ENCODE measurements at places on chromosomes 3 and 15. TPM values are rescaled to one million over a fixed set of nuclear protein-coding genes. Genes with fewer than 3 reads are reported as not detected.

GRCh38 chr3:166456286-166456685 lies 619.1 kb upstream of the BCHE start:
- DNase-seq, result no peak

GRCh38 chr15:70560617-70561328 lies 202.6 kb downstream of the UACA start:
- DNase-seq, result no peak

Gene CNBP
- total RNA-seq, result 458 TPM

DNA sequence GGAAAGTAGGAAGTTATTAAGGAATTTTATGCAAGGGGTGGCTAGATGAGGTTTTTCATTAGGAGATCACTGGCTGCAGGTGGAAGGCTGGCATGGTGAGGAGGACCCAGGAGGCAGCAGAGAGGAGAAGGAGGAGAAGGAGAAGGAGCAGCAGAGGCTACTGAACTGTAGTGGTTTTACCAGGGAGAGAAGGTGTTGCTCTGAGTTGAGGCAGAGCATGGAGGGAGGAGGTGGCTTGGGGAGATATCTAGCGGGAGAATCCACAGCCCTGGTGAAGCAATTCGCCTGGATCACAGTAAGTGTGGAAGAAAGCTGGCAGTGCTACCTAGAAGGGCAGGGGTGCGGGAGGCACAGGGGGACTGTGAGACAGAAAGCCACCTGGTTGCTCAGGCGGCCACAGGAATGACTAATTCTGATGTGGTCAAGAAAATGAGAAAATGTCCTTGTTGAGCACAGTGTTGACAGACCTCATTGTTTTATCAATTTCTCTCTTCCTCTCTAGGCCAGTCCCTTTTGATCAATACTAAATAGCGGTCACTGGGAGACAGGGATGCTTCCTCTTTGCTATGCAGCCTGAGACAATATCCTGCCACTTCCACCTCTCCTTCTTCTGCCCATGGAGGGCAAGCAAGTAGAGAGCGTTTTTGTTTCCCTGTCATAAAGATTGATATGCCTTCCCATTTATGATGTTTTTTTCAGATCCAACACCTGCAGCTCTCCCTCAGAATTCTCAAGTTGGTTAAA lies 94.6 kb downstream of the EEFSEC start:
- DNase-seq, result no peak

DNA sequence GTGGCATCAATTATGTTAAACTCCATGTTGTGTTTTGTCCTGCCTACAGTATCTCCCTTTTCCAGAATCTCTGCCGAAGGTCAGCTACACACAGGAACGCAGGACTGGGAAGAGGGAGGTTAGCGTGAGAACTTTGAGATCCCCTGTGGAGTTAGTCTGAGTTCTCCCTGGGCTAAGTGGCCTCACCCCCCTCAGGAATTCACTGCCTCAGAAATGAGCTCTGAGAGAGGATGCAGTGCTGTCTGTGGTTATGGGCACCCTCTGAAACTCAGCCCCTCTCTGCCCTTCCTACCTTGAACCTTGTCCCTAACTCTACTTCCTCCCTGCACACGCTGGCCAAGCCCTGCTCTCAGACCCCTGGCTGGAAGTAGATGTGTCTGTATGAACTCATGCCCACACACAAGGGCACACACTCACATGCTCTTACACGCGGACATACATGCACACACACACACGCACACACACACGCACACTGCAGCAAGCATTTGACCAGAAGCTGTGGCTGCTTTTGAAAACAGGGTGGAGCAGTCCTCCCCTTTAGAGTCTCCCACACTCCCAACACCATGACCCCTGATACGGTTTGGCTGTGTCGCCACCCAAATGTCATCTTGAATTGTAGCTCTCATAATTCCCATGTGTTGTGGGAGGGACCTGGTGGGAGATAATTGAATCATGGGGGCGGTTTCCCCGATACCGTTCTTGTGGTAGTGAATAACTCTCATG lies 5.3 kb upstream of the VIPR1 start:
- DNase-seq, result no peak

Gene CFAP44
- 2.2 TPM for total RNA-seq

Gene CPN2
- 2.3 TPM for total RNA-seq

DNA sequence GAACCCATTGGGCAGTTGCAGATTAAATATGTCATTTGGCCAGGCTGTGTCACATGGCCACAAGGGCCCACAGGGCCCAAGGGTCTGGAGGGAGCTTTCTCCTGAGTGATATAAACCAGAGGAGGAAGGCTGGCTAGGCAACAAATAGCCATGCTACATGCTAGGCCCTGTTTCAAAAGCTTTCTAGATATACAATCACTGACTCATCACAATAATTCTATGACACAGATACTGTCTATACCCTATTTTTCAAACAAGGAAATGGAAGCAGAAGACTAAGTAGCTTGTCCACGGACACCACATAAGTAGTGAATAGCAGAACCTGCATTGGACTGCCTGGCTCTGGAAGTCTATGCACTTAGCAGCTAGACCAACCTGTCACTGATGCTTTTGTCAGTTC lies 625.4 kb downstream of the NTRK3 start:
- no peak for DNase-seq

Gene NR2E3
- not detected for total RNA-seq

DNA sequence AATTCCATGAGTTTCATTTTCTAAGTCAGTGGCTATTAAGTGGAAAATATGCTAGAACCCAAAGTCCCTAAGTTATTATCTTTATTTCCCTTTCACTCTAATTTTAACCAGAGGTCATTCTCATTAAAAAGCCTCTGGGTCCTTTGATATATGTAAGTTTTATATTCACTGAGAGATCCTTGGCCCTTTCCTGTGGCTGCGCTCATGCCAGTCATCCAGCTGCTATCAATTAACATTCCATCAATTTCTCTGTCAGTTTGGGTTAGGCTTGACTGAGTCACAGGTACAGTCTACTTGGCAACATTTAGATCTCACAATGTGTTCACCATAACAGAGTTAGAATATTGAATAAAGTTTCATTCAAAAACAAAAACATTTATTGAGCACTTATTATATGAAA lies 58.0 kb upstream of the FBN1 start:
- DNase-seq, result no peak

DNA sequence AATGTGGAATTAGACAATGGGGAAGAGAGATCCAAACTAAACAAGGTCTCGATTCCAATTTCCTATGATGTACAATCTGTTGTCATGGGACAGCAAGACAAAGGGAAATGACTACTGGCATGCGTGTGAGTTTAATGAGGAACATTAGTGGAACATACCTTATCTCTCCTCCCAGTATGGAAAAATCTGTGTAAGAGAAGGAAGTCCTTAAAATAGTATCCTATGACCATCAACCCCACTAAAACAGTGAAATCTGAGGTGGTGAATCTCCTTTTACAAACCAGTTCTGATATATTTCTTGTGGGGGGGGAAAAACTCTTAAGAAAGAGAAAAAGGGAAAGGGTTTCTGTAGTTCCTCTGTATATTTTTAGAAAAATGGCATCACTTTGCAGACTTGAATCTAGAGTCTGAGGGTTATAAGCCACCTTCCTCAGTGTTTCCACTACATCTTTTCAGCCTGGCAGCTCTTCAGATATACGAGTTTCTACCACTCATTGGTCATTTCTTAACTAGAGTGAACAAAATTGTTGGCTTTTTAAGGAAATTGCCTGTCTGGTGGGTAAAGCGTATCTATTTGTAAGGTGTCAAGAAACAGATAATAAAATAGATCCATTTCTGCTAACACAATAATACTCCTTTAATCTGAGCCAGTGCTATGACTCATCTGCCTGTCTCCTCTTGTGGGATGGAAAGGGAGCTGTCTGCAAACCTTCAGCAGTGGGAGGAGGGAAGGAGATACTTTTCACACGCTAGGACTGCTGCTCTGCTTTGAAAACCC lies 3.0 kb upstream of the TNFAIP8L3 start:
- DNase-seq, result no peak

DNA sequence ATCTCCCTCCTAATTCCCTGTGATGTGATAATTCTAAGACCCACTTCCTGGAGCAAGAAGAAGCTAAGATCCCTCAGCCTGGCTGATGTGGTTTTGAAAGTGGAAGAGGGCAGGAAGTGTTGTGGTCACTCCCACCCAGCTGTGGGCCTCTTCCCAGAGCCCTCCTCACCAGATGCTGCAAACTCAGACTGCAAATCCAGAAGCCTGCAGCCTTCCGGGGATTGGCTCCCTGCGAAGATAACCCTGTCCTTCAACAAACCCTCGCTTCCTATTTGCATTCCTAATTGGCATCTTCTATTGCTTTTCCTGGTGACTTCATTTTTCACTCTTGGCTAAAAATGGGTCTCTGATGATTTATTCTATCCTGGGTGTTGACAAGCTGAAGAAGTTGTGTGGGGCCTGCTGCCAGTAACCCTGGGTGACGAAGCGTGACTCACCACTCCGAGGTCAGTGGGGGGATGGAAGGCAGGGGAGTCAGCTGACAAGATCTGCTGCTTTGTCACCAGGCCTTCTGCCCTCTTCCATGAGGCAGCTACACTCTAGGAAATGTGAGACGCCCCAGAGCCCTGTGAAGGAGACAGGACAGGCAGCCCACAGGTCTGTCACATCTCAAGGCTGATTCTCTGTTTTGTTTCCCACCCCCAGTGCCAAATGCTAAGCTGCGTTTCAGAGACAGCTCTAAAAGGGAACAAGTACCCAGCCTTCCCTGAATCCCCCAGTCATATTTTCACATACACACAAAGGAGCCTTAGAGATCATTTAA lies 99.7 kb upstream of the LIPC start:
- DNase-seq, result peak; percentile 94

Gene TRPM1
- total RNA-seq, result not detected

DNA sequence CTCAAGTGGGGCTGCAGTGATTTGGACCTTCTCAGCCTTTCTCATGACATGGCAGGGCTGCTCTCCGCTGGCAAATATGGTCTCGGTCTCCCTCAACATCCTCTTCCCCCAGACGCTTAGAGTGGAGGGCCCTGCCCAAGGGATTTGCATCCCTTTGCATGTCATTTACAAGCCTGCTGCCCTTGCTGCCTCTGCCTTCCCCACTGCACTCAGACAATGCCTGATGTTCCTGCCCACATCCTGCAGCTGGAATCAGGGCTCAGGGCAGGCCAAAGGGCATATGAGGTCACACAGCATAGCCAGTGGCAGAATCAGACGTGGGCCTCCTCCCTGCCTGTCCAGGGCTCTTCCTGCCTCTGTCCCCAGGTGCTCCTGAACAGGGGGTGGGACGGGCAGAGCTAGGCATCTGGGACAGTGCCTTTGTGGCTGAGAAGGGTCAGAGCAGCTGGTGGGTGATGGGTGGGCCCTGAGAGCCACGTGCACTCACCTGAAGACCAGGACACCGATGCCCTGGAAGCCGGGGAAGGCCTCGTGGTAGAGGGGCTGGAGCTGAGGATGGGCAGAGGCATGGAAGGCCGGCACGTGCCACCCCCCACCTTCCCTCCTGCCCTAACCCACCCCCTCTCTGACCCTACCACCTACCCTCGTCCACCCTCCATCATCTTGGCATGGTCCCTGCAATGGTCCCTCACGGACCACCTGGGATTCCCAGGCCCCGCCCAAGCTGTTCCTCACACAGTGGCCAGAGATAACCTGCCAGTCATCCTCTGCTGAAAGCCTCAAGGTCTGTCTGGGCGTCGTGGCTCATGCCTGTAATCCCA lies 27.4 kb upstream of the GOLGA6C start:
- DNase-seq, result peak; percentile 31

Gene ZNF35
- 7.3 TPM for total RNA-seq

Gene ZNF620
- 1.6 TPM for total RNA-seq

Measured in Right ventricle myocardium inferior (tissue), 1 donor.